ENCODE measurements at places on chromosomes 6 and 20. TPM values are rescaled to one million over a fixed set of nuclear protein-coding genes. Genes with fewer than 3 reads are reported as not detected.

The LAMA2 gene
- 66.6 TPM for total RNA-seq

DNA sequence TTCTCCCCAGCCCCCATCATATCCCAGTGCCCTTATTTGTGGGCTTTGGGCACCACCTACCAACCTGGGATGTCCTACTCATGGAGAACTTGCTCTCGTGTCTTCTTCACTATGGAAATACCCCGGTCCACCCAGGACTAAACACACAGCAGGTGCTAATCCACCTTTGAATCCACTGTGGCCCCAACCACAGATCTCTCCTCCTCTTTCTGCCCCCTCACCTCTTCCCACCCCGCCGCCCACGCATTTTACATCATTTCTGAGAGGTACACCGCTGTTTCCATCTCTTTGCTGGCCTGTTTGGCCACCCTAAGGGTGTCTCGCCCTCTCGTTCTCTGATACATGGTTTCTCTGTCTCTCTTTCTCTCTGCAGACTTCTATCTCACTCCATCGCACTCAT is 82.5 kb upstream of the CTNNBL1 start:
- peaks cover 31% of the 10 kb centered on the region for H3K27me3 ChIP-seq
- DNase-seq: no peak
- no peaks in the 10 kb centered on the region for H3K4me1 ChIP-seq
- H3K4me3 ChIP-seq: no peak overlapping the region
- H3K36me3 ChIP-seq: no peaks in the 10 kb centered on the region
- no peak overlapping the region for H3K27ac ChIP-seq

The TFAP2D gene
- total RNA-seq: not detected

The DEFB124 gene
- not detected for total RNA-seq

The NKX2-2 gene
- not detected for total RNA-seq

The LYRM2 gene
- total RNA-seq: 27.5 TPM

DNA sequence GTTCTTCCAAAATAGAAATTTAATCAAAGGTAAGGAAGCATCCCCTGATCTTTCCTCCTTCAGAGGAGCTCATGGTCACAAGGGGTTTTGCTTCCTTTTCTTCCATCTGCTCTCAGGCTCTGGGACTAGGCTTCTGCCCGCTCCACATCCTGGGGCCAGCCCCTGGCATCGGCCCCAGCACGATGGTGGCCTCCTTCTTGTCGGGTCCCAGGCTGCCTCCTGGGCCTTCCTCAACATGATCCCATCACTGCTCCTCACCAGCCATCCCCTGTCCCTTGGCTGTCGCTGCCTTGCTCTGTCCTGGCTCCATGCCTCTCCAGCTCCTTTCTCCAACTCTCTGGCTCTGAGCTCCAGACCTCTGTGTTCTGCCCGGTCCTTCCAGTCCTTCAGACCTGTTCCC is 4.1 kb downstream of the PHACTR3 start:
- peaks cover 27% of the 10 kb centered on the region for H3K27me3 ChIP-seq
- H3K4me3 ChIP-seq: no peak overlapping the region
- DNase-seq: peak; percentile 32

DNA sequence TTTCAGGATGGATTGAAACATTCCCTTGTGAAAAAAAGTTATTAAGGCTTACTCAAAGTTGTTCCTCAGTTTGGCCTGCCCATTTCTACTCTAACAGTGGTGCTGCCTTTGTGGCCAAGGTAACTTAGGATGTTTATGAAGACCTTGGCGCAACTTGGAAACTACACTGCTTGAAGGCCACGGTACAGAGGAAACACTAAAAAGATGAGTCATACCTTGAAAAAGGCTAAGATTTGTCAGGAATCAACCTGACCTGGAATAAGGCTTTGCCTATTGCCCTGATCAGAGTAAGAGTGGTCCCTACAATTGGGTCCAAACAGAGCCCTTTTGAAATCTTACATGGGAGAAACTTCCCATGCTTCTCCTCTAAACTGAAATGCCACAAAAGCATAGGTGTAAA is 119.9 kb upstream of the MOCS1 start:
- no peak overlapping the region for H3K27ac ChIP-seq
- no peaks in the 10 kb centered on the region for H3K36me3 ChIP-seq
- H3K4me3 ChIP-seq: no peak overlapping the region

DNA sequence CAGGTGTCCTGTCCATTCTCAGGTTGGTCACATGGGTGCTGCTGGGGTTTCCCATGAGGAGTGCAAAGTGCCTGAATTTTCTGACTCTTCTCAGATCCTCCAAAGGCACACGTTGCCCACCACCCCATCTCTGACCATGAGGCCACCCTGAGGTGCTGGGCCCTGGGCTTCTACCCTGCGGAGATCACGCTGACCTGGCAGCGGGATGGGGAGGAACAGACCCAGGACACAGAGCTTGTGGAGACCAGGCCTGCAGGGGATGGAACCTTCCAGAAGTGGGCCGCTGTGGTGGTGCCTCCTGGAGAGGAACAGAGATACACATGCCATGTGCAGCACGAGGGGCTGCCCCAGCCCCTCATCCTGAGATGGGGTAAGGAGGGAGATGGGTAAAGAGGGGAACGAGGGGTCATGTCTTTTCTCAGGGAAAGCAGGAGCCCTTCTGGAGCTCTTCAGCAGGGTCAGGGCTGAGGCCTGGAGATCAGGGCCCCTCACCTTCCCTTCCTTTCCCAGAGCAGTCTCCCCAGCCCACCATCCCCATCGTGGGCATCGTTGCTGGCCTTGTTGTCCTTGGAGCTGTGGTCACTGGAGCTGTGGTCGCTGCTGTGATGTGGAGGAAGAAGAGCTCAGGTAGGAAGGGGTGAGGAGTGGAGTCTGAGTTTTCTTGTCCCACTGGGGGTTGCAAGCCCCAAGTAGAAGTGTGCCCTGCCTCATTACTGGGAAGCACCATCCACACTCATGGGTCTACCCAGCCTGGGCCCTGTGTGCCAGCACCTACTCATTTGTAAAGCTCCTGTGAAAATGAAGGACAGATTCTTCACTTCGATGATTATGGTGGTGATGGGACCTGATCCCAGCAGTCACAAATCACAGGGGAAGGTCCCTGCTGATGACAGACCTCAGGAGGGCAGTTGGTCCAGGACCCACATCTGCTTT is 2.0 kb downstream of the HLA-F start:
- no peak for DNase-seq
- H3K36me3 ChIP-seq: peaks cover 54% of the 10 kb centered on the region
- H3K4me1 ChIP-seq: peaks cover 48% of the 10 kb centered on the region
- peak overlapping the region; percentile 98 for H3K27ac ChIP-seq

The SNAP91 gene
- 0.54 TPM for total RNA-seq

The B4GALT5 gene
- 53.8 TPM for total RNA-seq

The HLA-F gene
- 521 TPM for total RNA-seq

DNA sequence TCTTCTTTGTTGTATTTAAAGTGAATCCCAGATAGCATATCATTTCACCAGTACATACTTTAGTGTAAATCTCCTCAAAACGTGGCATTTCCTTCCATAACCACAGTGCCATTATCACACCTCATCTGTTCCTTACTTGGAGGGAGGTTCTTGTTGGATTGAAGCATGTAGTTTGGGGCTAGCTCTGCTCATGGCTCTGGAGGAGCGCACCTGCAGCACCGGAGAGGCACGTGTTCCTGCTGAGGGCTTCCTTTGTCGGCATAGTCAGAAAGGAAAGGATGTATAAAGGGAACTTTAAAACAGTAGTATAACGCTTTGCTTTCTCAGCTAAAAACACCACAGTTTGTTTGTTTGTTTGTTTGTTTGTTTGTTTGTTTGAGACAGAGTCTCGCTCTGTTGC is 121.7 kb upstream of the TMEM181 start:
- DNase-seq: no peak
- H3K27me3 ChIP-seq: no peaks in the 10 kb centered on the region
- no peak overlapping the region for H3K27ac ChIP-seq
- H3K4me3 ChIP-seq: no peak overlapping the region

- peaks cover 16% of the 10 kb centered on the region for H3K4me1 ChIP-seq
- no peak overlapping the region for H3K4me3 ChIP-seq
- H3K27ac ChIP-seq: no peak overlapping the region
These were observed 300.2 kb downstream of the CLIC5 start for GRCh38 chr6:45715508-45715803.

DNA sequence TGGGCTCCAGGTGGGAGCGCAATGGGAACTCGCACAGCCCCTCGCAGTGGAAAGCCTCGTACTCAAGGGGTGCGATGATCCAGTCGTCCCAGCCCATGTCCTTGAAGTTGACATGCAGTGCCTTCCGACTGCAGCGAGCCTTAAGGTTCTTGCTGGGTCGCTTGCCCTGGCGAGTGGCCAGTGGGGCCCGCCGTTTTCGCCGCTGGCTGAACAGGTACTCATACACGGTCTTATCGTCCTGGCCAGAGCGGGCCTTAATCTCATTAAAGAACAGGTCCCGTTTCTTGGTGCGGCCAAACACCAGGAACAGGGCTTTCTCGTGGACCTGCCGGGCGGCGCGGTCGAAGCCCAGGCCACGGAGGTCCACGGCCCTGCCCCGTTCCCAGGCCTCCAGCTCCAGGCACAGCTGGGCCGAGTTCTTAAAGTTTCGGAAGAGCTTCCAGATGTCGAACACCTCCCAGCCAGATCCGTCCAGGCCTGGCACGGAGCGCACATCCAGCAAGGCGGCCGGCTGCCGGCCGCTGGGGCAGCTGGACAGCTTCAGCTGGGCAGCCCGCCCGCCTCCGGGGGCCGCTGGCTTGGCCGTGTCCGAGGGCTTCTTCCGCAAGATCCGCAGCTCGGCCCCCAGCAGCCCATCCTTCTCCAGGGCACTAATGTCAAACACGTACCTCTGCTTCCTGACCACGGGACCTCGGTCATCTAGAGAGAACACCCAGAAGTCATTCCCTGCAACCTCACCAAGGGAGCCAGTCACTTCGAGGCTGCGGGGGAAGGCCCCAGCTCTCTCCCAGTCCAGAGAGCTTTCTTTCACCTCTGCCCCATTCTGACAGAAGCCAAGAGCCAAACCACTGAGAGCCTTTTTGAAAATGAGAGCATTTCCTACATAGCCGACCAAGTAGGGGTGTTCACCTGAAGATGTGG is 3.7 kb downstream of the GDF5 start:
- DNase-seq: no peak
- H3K27me3 ChIP-seq: no peaks in the 10 kb centered on the region
- H3K36me3 ChIP-seq: no peaks in the 10 kb centered on the region
- no peak overlapping the region for H3K27ac ChIP-seq
- no peaks in the 10 kb centered on the region for H3K4me1 ChIP-seq
- H3K4me3 ChIP-seq: no peak overlapping the region

The PROCR gene
- total RNA-seq: 23.3 TPM

- no peak for DNase-seq
- H3K4me3 ChIP-seq: no peak overlapping the region
- H3K27me3 ChIP-seq: no peaks in the 10 kb centered on the region
- no peaks in the 10 kb centered on the region for H3K4me1 ChIP-seq
- no peaks in the 10 kb centered on the region for H3K36me3 ChIP-seq
- H3K27ac ChIP-seq: no peak overlapping the region
These were observed 155.6 kb upstream of the SMLR1 start for GRCh38 chr6:130671577-130671976.

The ANKRD60 gene
- total RNA-seq: not detected

DNA sequence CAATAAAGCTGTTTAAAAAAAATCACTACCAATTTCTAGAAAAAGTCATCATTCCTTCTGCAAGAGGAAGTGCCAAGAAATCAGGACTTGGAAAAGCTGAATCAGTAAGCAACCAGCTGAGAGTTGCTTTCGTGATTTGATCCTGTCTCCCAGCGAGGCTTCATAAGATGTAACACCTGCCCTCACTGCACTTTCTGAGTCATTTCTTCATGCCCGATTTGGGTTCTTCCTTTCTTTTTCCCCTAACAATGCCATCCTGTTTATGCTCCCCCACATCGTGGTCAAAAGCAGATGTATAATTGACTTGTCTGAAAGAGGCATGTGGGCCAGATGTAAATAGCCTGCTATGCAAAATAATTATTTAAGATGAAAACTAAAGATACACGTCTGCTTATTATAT is 52.1 kb downstream of the RIPOR2 start:
- peak overlapping the region; percentile 30 for H3K27ac ChIP-seq
- H3K4me1 ChIP-seq: peaks cover 65% of the 10 kb centered on the region
- H3K36me3 ChIP-seq: no peaks in the 10 kb centered on the region
- H3K27me3 ChIP-seq: no peaks in the 10 kb centered on the region

GRCh38 chr6:52351879-52352238 is 10.1 kb upstream of the PAQR8 start:
- H3K4me3 ChIP-seq: no peak overlapping the region
- no peaks in the 10 kb centered on the region for H3K36me3 ChIP-seq
- peaks cover 30% of the 10 kb centered on the region for H3K4me1 ChIP-seq
- no peak for DNase-seq
- H3K27ac ChIP-seq: peak overlapping the region; percentile 52

The GPR6 gene
- total RNA-seq: not detected

DNA sequence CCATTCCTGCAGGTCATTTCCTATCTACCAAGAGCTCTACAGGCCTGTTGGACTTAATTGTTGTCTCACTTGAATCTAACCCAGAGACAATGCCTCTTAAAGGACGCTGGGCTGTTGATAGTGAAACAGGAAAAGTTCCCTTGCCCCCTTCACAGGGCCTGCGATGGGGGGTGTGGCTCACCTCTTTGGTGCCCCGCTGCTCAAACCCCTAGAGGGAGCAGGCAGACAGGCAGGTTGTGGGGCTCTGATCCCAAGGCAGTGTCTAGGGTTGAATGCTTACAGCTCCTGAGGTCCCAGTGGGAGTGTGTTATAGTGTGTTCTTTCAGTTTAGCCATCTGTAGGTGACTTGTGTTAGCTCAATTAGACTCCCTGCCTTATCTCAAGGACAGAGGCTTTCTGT is 68.0 kb downstream of the OTOR start:
- H3K36me3 ChIP-seq: no peaks in the 10 kb centered on the region
- peaks cover 3% of the 10 kb centered on the region for H3K27me3 ChIP-seq
- H3K4me3 ChIP-seq: no peak overlapping the region

- no peak overlapping the region for H3K27ac ChIP-seq
- no peaks in the 10 kb centered on the region for H3K36me3 ChIP-seq
- H3K4me3 ChIP-seq: no peak overlapping the region
- no peaks in the 10 kb centered on the region for H3K27me3 ChIP-seq
- no peaks in the 10 kb centered on the region for H3K4me1 ChIP-seq
These were observed 72.9 kb downstream of the TSBP1 start for GRCh38 chr6:32298632-32299336.

- no peaks in the 10 kb centered on the region for H3K27me3 ChIP-seq
- no peaks in the 10 kb centered on the region for H3K36me3 ChIP-seq
- DNase-seq: peak; percentile 62
- H3K27ac ChIP-seq: no peak overlapping the region
- no peaks in the 10 kb centered on the region for H3K4me1 ChIP-seq
These were observed 21.2 kb downstream of the THEMIS start for GRCh38 chr6:127879685-127880084.

The PLG gene
- total RNA-seq: not detected

- H3K36me3 ChIP-seq: no peaks in the 10 kb centered on the region
- no peaks in the 10 kb centered on the region for H3K27me3 ChIP-seq
These were observed 1153.1 kb upstream of the GJE1 start for GRCh38 chr6:140979642-140980091.

DNA sequence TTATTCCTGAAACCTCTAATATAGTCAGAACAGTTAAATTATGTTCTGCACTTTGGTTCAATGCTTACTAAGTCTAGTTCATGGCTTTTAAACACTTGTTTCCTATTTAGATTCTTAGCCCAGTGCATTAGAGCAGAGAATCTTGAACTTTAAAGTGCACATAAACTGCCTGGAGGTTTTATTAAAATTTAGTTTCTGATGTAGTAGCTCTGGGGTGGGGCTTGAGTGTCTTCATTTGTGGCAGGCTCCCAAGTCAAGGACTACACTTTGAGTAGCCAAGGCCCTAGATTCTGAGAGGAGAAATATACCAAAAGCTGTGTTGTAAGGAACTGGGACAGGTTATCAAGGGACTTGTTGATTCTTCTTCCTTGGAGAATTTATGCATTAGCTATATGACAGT is 1604.2 kb downstream of the KHDRBS2 start:
- no peak overlapping the region for H3K4me3 ChIP-seq
- no peak overlapping the region for H3K27ac ChIP-seq
- no peaks in the 10 kb centered on the region for H3K4me1 ChIP-seq

GRCh38 chr6:3194535-3195419 is 32.7 kb downstream of the TUBB2B start:
- no peak for DNase-seq
- H3K4me3 ChIP-seq: no peak overlapping the region
- H3K36me3 ChIP-seq: no peaks in the 10 kb centered on the region
- no peak overlapping the region for H3K27ac ChIP-seq
- no peaks in the 10 kb centered on the region for H3K4me1 ChIP-seq
- H3K27me3 ChIP-seq: no peaks in the 10 kb centered on the region
